ENCODE measurements at places on chromosomes 5 and 9.

- no peak for DNase-seq
These were observed 416.5 kb downstream of the GABRG2 start for GRCh38 chr5:162484095-162484494.

DNA sequence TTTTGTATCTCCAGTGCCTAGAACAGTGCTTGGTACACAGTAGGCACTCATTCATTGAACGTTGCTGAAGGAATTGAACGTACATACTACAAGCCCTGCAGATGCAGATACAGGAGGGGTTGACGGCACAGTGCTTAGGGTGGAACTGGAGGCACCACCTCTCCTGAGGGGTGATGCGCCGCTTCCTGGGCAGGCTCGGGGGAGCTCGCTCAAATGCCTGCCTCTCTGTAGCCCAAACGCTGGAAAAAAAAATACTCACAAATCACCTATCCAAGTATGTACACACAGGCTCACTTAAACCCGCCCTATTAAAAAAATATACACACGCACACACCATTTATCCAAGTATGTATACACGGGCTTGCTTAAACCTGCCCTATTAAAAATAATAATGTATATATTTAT is 536 bp upstream of the COMMD10 start:
- no peak for DNase-seq

DNA sequence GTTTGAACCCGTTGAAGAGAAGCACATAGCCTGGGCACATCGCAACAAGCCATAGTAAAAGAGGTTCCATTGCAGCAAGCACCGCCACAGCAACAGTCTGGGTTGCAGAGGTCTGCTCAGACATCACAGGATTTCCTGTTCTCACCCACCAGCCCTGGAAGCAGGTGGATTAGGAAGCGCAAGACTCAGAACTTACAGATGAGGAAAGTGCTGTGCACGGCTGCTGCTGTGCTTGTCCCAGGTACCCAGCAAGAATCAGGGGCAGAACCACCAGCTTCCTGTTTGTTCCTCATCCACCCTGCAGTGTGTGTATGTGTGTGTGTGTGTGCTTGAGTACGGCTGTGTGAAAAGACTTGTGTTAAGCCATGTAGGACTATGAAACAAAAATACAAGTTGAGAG is 124.7 kb upstream of the IRX2 start:
- no peak for DNase-seq

- no peak for DNase-seq
These were observed 34.1 kb upstream of the CPLANE1 start for GRCh38 chr5:37283214-37283820.

DNA sequence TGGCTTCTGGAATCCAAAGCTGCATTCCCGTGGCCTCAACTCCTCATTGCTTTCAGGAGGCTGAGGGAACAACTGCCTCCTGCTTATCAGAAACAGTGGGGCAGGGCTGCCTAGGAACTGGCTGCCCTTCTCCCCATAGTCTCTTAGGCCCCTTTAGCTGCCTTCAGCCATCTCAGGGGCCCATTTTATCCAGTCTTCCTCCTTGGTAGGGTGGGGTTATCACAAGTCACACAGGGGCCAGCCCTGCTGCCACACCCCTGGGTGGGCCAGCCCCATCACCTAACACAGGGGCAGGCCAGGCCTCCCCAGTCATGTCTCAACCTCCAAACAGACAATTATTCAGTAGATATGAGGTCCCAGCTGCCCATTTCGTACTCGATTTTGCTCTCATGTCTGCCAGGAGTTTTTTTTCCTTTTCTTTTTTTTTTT is 3.9 kb downstream of the ALAD start:
- DNase-seq: no peak

DNA sequence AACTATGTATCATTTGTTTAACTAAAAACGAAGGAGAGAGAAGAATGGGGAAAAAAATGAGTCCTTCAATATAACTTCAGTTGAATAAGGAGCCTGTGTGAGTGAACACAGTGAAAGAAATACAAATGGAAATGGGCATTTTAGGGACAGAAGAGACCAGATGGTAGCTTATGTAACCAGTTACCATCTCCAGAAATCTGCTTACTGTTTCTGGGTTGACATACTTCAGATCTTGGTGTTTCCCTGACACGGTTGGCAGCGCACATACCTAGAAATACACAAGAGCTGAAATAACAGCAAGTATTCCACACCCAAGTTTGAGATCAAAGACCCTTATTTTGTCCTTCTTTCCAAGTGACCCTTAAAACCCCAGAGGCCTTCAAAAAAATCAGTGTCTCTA is 14.9 kb upstream of the GFRA3 start:
- no peak for DNase-seq

DNA sequence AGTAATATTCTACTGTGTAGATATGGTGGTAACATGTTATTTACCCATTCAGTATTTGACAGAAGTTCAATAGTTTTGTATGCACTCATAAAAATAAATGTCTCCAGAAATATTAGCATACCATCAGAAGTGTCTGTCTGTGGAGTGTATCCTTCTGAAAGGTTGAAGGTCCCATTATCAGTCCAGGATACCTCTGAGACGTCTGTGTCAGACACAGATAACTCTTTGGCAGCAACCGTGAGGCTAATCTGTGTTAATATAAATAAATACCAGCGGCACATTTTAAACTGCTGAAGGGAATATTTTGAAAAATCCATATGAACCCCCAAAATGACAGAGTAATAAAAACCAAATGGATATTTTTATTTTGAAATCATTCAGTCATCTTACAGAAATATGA is 11.9 kb upstream of the ZNF622 start:
- DNase-seq: no peak

- DNase-seq: no peak
These were observed 54.1 kb downstream of the AP3S1 start for GRCh38 chr5:115895821-115896220.

- no peak for DNase-seq
These were observed 291.2 kb upstream of the PTPRD start for GRCh38 chr9:10903969-10904368.

DNA sequence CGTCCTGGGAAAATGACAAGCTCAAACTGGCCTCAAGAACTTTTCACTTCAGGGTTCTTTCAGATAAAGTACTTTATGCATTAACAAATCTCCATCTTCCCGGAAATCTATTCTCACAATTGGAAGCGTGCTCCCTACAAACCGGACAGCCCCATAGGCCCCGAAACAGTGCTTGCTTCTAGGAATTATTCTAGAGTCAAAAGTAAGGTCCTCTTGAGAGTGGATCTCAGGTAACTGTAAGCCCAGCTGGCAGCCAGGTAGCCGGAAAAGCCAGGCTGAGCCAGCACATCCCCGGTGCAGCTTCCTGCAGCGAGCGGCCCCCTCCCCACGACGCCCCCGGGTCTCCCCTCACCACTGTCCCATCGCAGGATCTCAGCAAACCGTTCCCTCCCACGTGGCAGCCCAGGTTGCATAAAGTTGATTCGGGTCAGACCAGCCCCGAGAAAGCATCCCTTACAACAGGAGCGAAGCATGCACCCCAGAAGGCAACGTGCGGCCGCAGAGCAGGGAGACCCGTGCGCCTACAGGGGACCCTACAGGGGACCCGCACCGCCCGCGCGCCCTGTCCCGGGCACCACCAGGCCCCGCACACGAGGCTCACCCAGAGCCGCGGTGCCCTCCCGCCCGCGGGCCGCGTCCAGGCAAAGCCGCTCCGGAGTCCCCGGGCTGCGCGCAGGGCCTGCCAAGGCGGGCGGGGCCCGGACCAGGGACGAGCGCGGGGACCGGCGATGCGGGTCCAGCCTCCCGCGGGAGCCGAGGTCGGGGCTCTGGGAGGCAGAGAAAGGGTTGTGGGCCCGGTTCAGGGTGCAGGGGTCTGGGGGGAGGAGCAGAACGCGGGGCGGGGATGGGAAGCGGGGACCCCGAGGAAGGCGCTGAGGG is 920 bp downstream of the LPCAT1 start:
- no peak for DNase-seq

- no peak for DNase-seq
These were observed 38.8 kb upstream of the NDFIP1 start for GRCh38 chr5:142069606-142070399.

- no peak for DNase-seq
These were observed 65.4 kb upstream of the KLF9 start for GRCh38 chr9:70479880-70480291.

DNA sequence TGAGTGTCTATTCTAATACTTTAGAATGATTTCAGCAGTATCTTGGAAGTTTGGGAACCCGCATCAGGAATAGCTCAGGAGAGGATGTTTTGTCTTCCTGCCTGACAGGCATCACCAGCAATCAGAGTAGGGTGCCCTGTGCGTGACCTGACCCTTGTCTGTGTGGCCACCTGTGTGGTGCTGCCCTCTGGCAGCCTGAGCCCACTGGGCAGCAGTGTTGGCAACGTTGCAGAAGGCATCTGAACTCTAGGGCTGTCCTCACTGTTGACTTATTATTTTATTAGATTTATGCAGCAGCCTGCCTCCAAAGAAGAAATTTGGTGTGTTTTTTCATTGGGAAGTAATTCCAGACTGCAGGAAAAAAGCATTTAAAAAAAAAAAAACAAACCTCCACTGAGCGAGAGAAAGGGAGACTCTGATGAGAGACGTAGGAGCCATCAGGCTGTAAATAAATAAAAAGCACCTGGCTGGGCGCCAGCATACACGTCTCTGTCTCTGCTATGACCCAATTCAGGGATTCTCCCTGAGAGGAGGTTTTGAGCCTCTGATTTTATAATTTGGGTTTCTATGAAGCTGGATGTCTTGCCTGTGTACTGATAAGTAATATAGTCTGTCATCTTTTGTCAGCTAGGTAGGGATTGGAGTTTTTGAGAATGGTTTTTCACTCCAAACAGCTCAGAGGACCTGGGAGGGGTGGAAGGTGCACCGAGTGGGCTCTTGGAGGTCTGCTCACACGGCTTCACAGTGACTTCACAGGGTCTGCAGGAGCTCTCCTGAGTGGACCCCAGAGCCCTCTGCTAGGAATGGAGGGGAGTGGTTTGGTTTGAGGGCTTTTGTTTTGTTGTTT is 49.0 kb downstream of the FAM78A start:
- DNase-seq: no peak

- no peak for DNase-seq
These were observed 2.0 kb downstream of the CXXC5 start for GRCh38 chr5:139650031-139650688.

- no peak for DNase-seq
These were observed 46.9 kb downstream of the RAB14 start for GRCh38 chr9:121154782-121155181.

GRCh38 chr5:52007230-52007858 is 624.1 kb downstream of the ISL1 start:
- DNase-seq: no peak

DNA sequence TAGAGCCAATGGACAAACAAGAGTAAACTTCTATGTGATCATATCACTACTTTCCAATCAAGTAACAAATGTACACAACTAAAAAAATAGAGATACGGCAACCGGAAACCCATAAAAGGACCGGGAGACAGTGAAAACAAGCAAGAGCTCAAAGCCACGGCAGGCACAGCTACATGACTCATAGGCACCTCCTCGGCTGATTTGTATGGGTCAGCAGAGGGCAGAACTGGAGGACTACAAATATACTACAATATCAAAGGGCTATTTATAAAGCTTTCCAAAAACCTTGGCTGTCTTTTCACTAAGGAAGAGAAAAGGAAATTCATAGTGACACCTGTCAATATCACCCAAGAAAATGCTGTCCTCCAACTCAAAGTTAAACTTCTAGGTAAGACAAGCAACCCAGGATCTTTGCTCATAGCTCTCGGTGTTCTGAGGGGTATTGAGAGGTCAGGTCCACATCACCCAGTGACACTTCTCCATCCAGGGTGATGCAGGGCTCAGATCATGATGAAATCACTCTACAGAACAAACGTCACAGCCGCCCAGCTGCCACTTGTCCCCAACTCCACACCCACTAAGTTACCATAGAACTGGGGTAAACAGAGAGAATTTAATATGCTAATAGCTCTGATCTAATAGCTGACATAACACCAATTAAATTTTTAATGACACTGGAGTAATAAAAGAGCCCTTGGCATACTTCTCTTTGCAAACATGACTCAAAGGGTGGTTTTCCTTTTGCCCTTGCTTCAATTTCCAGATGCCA is 41.3 kb downstream of the PFDN1 start:
- no peak for DNase-seq

DNA sequence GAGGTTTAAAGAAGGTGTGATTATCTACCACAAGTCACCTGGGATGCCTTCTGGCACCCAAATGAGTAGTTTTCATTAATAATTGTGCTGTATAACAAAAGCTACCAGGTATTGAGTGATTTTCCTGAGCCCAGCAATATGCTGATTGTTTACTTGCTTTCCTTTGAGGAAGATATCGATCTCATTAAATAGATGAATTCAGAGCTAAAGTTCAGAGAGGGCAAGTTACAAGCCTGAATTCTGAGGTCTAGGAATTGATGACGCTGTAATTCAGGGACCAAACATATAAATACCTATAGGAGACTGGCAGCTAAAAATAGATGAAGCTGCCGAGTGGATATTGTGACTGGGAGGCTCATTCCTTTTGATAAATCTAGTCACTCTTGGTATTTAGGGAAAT is 1.1 kb downstream of the ERCC6L2 start:
- DNase-seq: no peak

DNA sequence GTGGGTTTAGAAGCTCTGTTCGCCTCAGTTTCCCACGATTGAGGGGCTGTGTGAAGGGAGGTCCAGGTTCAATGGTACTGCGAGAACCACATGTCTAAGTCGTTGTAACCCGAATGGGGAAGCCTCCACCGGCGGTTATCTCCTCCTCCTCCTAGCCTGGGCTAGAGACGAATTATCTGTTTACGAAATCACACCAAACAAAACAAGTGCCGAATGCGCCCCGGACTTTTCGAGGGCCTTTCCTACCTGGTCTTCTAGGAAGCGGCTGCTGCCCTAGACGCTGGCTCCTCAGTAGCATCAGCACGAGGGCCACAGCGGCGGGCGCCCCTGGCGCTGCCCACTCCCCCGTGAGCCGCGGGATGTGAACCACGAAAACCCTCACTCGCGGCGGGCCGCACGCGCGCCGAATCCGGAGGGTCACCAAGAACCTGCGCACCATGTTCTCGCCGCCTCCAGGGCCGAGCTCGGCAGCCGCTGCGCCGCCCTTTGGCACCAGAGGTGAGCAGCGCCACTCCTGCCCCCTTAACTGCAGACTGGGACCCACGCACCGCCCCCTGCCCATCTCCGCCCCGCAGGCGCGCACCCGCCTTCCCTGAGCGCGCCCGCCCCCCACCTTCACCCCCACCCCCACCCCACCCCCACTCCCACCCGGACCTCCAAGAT is at the start of gene CDKN2A:
TSS of gene CDKN2A (minus strand) at position 500 of the 663 bp plus-strand sequence.
- DNase-seq: no peak

Measured in stimulated activated CD8-positive, alpha-beta memory T cell treated with anti-CD3 and anti-CD28 coated beads, Interleukin-4, amount 100 ng/mL, for 4 hours (primary cell).